NCI-H1092 (cell line): ENCODE measurements at places on chromosomes 1 and 21.

DNA sequence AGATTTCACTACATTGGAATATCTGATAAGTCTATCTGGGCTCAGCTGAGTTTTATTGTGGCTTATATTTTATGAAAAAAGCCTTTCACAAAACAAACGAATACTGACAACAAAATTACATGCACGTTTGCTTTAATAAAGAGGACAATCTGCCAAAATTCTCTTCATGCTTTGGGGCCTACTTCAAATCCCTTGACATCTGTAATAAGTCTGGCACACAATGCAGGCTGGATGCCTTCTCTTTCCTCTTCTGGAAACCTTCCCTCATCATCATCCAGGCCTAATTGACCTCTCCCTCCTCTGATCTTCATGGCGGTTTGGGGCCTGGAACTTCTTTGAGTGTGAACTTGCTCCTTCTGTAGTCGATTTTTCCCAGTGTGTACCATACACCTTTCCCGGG lies 70.3 kb downstream of the MAP10 start:
- no peak for DNase-seq

- DNase-seq = no peak
These were observed at the start of gene KRTAP27-1 for GRCh38 chr21:30337276-30337744. TSS of gene KRTAP27-1 (minus strand) at chr21:30337694. CDS start at chr21:30337668, 26 bp downstream.

- no peak for DNase-seq
These were observed 23.1 kb downstream of the SOD1 start for GRCh38 chr21:31682620-31683019.

DNA sequence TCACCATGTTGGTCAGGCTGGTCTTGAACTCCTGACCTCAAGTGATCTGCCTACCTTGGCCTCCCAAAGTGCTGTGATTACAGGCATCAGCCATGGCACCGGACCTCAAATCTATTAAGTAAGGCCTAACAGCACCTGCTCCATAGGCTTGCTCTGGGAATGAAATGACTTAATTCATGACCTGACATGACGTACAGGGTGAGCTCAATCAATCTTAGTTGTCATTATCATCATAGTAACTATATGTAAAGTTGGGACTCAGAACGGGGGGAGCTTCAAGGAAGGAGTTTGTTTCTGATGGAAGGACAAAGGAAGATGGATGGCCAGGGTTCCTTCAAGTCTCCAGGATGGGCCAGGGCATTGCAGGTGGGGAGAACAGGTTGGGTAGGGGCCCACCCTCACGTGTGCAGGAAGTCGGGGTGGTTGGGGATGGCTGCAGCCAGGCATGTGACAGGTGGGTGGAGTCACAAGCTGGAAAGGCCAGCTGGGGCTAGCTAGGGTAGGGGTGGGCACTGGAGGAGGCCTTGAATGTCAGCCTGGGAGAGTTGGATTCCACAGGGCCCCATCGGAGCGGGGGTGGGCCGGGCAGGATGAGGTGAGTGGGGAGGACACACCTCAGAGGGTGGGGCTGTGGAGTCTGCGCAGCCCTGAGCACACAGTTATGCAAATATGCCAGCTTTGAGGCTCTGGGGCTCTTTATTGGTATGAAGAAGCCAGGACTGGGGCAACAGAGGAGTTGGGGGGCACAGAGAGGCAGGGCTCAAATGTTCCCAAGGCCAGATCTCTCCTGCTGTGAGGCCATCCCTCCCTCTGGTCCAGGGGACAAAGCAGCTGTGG lies 9.6 kb downstream of the TRIM62 start:
- no peak for DNase-seq

DNA sequence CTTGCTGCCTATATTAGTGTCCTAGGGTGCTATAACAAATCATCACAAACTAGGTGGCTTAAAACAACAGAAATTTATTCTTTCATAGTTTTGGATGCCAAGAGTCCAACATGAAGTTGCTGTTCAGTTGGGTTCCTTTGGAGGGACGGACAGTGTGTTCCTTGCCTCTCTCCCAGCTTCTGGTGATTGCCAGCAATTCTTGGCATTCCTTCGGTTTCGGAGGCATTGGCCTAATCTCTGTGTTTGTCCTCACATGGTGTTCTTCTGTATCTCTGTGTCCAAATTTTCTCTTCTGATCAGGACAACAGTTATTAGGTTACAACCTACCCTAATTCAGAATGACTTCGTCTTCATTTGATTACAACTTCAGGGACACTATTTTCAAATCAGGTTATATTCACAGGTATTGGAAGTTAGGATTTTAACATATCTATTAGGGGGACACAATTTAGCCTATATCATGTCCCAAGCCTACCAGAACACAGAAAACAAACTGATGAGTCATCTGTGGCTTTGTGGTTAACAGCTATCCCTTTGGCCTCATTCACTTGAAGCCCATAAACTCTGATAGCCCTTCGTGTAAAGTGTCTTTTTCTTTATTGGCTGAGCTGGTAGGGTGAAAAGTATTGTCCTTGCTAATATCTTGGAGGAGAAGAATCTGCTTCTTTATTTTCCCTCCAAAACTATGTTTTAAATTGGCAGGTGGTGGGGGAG lies 83.2 kb upstream of the PAPPA2 start:
- DNase-seq = no peak

- no peak for DNase-seq
These were observed 119.5 kb downstream of the EPHB2 start for GRCh38 chr1:22830041-22830566.

DNA sequence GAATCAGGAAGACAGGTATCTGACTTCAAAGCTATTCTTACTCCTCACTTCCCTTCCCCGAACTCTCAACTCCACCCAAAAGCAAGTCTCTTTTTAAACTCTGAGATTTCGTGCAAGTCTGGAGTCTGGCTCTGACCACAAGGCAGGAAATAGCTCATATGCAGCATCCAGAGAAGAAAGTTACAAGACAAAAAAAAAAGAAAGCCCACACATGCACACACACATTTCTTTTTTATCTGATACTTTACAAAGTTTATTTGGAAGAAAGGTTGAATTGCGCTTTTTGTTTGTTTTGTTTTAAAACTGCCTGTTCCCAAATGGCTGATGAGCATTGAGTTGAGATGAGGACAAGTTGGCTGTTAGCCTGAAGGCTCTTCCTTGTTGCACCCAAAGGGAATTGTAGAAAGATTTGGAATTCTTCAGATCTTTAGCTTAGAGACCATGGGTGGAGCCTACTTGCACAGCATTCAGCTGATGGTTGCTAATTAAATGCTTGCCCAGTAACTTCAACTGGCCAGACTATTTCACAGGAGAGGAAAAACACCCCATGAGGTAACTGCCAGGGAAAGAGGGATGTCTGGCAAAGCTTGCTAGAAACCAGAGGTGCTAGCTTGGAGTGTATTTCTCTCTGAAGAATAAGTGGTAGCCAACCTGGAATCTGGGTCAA lies 490.3 kb downstream of the TTLL7 start:
- DNase-seq = no peak

- DNase-seq = no peak
These were observed 150.5 kb downstream of the PLPPR5 start for GRCh38 chr1:98854137-98854536.

DNA sequence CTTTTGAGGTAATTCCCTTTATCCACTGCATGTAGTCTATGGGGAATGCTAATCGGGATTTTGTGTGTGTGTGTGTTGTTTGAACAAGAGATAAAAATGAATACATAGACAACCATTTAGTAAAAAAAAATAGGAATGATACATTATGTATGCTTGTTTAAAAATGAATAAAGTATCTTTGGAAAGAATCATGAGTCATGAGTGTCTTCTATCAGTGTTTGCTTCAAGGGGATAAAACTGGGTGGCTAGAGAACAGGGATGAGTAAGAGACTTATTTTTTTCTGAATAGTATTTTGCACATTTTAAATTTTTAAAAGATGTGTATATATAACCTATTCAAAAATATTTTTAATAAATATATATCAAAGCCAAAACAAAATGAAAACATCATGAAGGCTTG lies 839.4 kb upstream of the ADGRL4 start:
- no peak for DNase-seq

DNA sequence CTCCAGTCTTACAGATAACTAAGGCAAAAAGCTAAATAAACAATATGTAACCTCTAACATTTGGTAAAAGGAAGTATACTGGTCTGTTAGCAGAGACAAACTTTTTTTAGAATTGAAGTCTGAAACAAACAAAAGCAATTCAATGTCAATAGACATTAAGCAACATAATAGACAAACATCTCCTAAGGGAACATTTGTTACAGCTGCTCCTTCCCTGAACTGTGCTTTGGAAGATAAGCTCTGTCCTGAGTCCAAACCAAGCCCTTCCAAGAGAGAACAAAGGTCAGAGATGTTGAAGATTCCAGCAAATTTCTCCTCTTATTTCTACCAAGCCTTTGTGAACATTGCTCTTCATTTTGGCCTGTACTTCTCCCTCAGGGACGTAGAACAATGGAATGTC lies 25.3 kb downstream of the FMO2 start:
- DNase-seq = no peak

- DNase-seq = no peak
These were observed 264.8 kb downstream of the PTPRC start for GRCh38 chr1:198903621-198904020.

GRCh38 chr1:58721247-58721820 lies 21.5 kb upstream of the MYSM1 start:
- no peak for DNase-seq

GRCh38 chr1:97412166-97412565 lies 508.7 kb downstream of the DPYD start:
- DNase-seq = no peak

DNA sequence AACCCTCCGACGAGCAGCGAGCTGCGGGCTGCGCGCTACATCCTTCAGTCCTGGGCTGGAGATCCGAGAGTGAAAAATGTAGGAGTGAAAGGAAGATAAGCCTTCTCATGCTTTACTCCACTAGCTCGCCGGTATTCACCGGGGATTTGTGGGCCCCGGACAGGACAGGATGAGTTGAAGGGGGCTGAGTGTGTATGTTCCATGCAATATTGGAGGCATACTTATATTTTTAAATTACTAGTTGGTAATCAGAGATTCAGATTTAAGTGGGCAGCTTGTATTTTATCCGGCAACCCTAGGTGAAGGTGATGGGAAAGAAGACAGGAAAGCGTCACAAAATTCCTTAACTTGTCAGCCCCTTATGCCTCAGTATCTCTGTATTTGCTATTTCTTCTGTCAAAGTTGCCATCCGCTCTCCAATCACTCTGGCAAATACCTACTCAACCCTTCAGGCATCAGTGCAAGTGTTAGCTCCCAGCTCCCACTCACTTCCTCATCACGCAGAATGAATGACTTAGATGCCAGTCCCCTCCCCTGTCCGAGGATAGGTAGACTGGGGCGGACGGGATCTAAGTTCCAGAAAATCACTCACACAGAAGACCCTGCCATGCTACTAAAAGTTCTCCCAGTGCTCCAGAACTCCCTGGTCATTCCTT lies 503 bp upstream of the PIGM start:
- DNase-seq = no peak

DNA sequence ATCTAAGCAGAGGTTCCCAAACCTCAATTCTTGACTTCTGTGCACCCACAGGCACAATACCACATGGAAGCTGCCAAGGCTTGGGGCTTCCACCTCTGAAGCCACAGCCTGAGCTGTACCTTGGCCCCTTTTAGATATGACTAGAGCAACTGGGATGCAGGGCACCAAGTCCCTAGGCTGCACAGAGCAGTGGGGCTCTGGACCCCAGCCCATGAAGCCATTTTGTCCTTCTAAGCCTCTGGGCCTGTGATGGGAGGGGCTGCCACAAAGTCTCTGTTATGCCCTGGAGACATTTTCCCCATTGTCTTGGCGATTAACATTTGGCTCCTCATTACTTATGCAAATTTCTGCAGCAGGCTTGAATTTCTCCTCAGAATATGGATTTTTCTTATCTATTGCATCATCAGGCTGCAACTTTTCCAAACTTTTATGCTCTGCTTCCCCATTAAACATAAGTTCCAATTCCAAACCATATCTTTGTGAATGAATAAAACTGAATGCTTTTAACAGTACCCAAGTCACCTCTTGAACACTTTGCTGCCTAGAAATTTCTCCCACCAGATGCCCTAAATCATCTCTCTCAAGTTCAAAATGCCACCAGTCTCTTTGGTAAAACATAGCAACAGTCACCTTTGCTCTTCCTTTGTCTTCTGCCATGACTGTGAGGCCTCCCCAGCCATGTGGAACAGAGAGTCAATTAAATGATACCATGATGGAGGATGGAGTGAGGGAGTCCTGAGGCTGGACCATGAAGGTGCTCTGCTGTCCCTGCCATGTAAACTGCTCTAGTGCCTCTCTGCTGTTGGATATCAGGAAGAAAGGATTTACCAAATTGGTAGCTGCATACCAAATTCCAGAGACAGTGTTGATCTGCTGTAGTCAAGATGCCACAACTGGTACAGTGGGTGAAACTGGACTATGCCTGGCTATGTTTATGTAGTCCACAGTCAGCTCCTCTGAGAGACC lies 37.6 kb downstream of the RUNX3 start:
- DNase-seq = no peak

GRCh38 chr21:32135401-32136363 lies 143.2 kb downstream of the MIS18A start:
- no peak for DNase-seq

- DNase-seq = no peak
These were observed 21.0 kb downstream of the S100A10 start for GRCh38 chr1:151972542-151973248.

GRCh38 chr1:184953600-184954219 lies 20.6 kb downstream of the NIBAN1 start:
- no peak for DNase-seq

DNA sequence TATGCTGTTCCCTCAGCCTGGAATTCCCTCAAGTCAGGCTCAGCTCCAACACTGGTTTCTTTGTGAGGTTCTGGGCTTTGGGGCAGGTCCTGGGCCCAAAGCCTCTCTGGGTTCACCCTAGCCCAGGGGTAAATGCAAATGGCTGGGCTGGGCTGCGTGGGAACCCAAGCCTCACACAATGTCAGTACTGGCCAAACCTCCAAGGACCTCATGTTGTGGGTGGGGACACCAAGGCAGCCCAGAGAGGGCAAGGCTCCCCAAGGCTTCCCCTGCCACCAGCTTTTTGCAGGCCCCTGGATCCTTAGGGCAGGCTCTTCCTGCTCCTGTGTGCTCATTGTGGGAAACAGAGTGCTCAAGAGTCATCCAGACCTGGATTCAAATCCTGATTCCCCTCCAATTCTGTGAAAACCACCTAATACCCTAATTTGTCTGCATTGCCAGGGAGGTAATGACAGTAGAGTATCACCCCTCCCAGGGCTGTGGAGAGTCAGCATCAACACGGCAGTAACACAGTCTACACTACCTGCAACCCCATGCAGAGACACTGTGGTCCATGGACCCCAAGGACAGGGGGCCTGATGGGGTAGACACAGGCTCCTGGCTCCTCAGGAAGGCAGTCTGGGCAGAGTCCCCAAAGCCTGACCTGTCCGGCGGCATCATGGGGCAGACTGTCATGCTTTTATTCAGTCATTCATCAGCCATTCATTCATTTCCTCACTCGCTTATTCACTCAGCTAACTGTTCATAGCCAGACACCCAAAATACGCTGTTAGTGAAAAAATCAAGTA lies 85.7 kb downstream of the DMRTB1 start:
- no peak for DNase-seq

DNA sequence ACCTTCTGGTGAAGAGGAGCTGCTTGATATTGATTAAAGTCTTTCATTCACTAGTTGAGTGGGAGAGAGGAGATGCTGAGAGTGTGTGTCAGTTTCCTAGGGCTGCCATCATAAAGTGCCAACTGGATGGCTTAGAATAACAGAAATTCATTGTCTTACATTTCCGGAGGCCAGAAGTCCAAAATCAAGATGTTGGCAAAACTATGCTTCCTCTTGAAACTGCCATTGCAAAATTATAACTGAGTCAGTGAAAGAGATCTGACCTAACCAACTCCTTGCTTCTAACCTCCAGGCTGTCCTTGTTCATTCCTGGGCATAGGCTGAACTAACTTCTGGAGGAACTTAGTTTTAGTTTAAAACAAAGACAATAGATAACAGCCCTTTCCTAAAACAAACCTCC lies 47.1 kb downstream of the PTGS2 start:
- no peak for DNase-seq
